ENCODE measurements at places on chromosomes 3 and 15. TPM values are rescaled to one million over a fixed set of nuclear protein-coding genes. Genes with fewer than 3 reads are reported as not detected.

Gene IQCF5
- not detected for total RNA-seq

Gene ZNF445
- 14.4 TPM for total RNA-seq

GRCh38 chr3:100993309-100993708 lies at the start of gene ABI3BP:
Gene ABI3BP, minus strand, starts transcription at chr3:100993421. Its CDS starts 37 bp downstream, at chr3:100993384.
- no peaks in the 10 kb centered on the region for H3K27me3 ChIP-seq
- no peak within 1 kb of the TSS for H3K4me3 ChIP-seq
- H3K36me3 ChIP-seq = no peaks in the 10 kb centered on the region
- no peaks in the 10 kb centered on the region for H3K4me1 ChIP-seq

Gene ANKRD63
- not detected for total RNA-seq

- no peak for DNase-seq
- H3K36me3 ChIP-seq = no peaks in the 10 kb centered on the region
- no peaks in the 10 kb centered on the region for H3K27me3 ChIP-seq
- H3K27ac ChIP-seq = no peak overlapping the region
These were observed 12.4 kb upstream of the RAB11A start for GRCh38 chr15:65856821-65857455.

Gene PAQR5
- not detected for total RNA-seq

GRCh38 chr3:877001-877400 lies 215.8 kb upstream of the CNTN6 start:
- no peaks in the 10 kb centered on the region for H3K36me3 ChIP-seq
- H3K4me3 ChIP-seq = no peak overlapping the region
- DNase-seq = no peak

Gene DPPA2
- total RNA-seq = not detected

Gene SLC26A6
- total RNA-seq = 24.9 TPM

Gene IL1RAP
- 0.44 TPM for total RNA-seq

DNA sequence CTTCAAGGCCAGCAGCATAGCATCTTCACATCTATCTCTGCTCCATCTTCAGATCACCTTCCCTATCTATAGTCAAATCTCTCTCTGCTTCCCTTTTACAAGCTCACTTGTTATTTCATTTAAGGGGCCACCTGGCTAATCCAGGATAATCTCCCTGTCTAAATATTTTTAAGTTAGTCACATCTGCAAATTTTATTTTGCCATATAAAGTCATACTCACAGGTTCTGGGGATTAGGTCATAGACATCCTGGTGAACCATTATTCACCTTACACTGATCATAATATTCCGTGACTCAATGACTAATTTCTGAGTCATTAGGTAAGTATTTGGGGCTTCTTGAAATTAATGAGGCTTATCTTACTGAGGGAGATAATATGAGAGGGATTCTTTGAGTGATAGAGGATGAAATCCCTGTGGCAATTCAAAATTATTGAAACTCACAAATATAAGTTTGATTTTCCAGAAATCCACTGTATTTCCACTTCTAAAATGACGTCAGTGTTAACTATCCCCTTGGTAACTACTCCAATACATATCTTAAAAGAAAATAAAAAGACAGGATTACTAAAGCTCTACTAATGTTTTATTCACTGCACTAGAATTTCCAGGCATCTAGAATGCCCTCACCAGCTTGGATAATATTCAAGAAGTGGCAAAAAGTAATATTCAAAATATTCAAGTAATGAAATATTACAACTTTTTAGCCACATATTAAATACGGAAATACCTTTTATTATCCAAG lies 93.7 kb upstream of the RBMS3 start:
- no peaks in the 10 kb centered on the region for H3K27me3 ChIP-seq
- no peaks in the 10 kb centered on the region for H3K4me1 ChIP-seq
- DNase-seq = no peak
- no peaks in the 10 kb centered on the region for H3K36me3 ChIP-seq
- H3K27ac ChIP-seq = no peak overlapping the region
- no peak overlapping the region for H3K4me3 ChIP-seq

- no peak overlapping the region for H3K27ac ChIP-seq
- no peak for DNase-seq
- H3K27me3 ChIP-seq = no peaks in the 10 kb centered on the region
- H3K36me3 ChIP-seq = no peaks in the 10 kb centered on the region
- no peak overlapping the region for H3K4me3 ChIP-seq
These were observed 339.2 kb downstream of the CHL1 start for GRCh38 chr3:535566-536416.

GRCh38 chr3:127848131-127849129 lies 26.1 kb upstream of the MGLL start:
- no peak overlapping the region for H3K4me3 ChIP-seq
- peaks cover 15% of the 10 kb centered on the region for H3K4me1 ChIP-seq
- no peak for DNase-seq
- H3K36me3 ChIP-seq = no peaks in the 10 kb centered on the region

- H3K36me3 ChIP-seq = no peaks in the 10 kb centered on the region
- H3K27ac ChIP-seq = no peak overlapping the region
- no peaks in the 10 kb centered on the region for H3K27me3 ChIP-seq
- H3K4me3 ChIP-seq = no peak overlapping the region
- H3K4me1 ChIP-seq = peaks cover 13% of the 10 kb centered on the region
These were observed 59.4 kb downstream of the CMSS1 start for GRCh38 chr3:99877031-99877579.

DNA sequence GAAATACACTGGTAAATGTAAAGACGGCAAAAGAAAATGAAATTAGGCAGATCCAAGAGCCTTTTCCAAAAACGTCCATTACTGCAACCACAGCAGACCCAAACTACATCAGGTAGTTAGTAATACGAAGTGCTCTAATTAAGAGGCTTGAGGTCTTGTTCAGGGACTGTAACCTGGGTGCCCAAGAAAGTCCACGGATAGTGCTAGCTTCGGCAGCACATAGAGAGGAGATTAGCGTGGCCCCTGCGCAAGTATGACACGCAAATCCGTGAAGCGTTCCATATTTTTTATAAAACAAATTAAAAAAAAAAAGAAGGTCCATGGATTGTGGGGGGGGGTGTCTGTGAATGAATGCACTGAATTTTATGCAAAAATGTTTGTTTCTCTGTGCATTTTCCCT lies 1.4 kb downstream of the COPB2 start:
- H3K27ac ChIP-seq = no peak overlapping the region
- H3K27me3 ChIP-seq = no peaks in the 10 kb centered on the region
- H3K4me3 ChIP-seq = peak overlapping the region; percentile 94
- DNase-seq = no peak
- H3K36me3 ChIP-seq = no peaks in the 10 kb centered on the region

Gene ARHGEF26
- total RNA-seq = not detected

Gene IDH3A
- 175 TPM for total RNA-seq

- no peak overlapping the region for H3K4me3 ChIP-seq
- DNase-seq = no peak
- peaks cover 34% of the 10 kb centered on the region for H3K4me1 ChIP-seq
- H3K27me3 ChIP-seq = no peaks in the 10 kb centered on the region
- H3K27ac ChIP-seq = 0 out of 2 replicates have a peak overlapping the region, but pooled peaks have one; percentile 7
These were observed 192.6 kb upstream of the PROK2 start for GRCh38 chr3:71977525-71977924.

DNA sequence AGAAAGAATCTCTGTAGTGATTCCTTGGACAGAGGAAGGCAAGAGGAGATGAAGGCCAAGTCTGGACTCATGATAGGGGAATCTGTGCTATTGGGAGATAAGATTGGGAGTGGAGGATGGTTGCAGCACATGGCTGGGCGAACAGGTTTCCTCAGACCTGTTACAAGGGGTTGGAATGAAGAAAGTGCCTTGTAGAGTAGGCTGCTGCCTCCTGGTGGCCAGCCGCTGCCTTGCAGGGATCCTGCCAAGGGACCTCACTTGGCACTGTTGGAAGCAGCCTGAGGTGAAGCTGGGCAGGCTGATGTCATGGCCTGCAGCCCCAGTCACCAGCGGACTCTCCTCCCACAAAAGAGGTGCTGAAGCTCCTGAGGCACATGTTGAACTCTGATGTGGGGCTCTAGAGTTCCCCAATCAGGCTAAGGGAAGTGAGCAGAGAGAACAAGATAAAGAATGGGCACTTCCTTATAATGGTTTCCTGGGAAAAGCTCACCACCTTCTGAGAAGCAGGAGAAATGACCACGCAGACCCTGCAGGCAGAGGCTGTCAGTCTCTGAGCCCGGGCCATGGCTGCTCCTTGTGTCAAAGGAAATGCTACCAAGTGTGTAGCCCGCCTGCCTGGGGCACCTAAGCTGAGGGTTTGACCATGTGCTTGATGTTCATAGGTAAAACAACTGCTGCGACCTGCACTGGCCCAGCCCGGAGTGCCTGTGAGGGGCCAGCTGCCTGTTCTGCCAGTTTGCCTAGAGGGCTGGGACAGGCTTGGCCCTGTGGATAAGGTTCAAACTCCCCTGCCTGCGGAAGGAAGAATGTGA lies 1.6 kb upstream of the TEX264 start:
- DNase-seq = no peak
- H3K27me3 ChIP-seq = no peaks in the 10 kb centered on the region
- H3K27ac ChIP-seq = no peak overlapping the region
- no peak overlapping the region for H3K4me3 ChIP-seq

Gene SLC24A5
- not detected for total RNA-seq

GRCh38 chr3:69766638-69767037 lies 27.4 kb downstream of the MITF start:
- H3K36me3 ChIP-seq = no peaks in the 10 kb centered on the region
- DNase-seq = no peak
- H3K4me1 ChIP-seq = no peaks in the 10 kb centered on the region
- H3K27ac ChIP-seq = no peak overlapping the region

Gene FAM107A
- total RNA-seq = not detected

DNA sequence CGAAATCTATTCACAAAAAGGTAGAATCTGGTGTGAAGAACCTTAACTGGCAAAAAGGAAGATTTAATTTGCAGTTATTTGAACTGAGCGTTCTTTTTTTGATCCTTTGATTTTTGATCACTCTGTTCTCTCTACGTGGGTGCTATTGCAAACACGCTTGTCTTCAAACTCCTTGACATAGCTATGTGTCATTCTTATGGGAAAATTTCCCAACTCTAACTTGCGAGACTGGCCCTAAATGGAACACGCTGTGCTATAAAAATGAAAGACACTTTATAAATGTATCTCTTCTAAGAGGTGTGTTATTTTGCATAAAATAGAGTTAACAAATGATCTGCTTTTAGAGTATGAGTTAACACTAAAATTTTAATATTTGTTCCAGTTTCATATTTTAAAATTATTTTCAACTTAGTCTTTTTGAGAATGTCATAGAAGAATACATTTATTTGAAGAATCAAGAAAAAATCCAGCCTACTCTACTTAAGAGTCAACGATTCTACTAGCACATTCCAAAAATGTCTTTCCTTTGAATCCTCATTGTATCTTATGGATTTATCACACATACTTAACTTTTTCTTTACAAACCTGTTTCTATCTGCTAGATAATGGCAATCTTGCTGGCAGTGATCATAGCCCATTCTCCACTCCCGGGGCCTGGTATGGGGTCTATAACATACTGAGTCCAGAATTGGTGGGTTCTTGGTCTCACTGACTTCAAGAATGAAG lies 610.0 kb upstream of the TBL1XR1 start:
- no peak overlapping the region for H3K27ac ChIP-seq
- DNase-seq = no peak
- no peak overlapping the region for H3K4me3 ChIP-seq
- no peaks in the 10 kb centered on the region for H3K4me1 ChIP-seq
- no peaks in the 10 kb centered on the region for H3K36me3 ChIP-seq

DNA sequence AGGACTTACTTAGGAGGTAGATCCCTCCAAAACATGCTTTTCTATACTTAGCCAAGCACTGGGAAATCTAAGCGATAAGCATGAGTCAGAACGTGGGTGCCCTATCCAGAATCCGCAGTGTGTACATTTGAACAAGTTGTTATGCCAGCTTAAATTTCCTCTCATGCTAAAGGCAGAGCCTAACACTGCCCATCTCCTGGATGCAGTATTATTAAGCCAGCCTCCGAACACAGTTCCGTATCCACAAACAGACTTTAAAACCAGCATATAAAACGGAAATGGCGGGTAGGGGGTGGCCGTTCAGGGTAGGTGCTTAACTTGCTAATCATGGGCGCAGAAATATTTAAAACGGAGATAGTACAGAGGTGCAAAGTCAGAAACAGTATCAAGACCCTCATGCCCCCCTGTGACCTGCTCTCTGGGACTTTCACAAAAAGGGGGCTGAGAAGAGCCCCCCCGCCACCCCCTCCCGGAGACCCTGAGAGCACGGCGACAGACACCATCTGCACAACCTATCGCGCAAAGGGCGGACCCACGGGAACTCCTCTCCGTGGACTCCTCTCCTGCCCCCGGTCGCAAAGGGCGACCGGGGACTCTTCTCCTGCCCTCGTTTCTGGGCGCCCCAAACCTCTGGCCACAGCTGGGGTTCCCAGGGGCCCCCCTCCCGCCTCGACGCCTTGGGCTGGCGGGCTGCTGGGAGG lies 889 bp upstream of the LRRIQ4 start:
- peak overlapping the region; percentile 71 for H3K4me3 ChIP-seq
- no peak overlapping the region for H3K27ac ChIP-seq
- no peaks in the 10 kb centered on the region for H3K27me3 ChIP-seq
- peaks cover 12% of the 10 kb centered on the region for H3K4me1 ChIP-seq
- H3K36me3 ChIP-seq = no peaks in the 10 kb centered on the region

Gene MINAR1
- total RNA-seq = 0.36 TPM

DNA sequence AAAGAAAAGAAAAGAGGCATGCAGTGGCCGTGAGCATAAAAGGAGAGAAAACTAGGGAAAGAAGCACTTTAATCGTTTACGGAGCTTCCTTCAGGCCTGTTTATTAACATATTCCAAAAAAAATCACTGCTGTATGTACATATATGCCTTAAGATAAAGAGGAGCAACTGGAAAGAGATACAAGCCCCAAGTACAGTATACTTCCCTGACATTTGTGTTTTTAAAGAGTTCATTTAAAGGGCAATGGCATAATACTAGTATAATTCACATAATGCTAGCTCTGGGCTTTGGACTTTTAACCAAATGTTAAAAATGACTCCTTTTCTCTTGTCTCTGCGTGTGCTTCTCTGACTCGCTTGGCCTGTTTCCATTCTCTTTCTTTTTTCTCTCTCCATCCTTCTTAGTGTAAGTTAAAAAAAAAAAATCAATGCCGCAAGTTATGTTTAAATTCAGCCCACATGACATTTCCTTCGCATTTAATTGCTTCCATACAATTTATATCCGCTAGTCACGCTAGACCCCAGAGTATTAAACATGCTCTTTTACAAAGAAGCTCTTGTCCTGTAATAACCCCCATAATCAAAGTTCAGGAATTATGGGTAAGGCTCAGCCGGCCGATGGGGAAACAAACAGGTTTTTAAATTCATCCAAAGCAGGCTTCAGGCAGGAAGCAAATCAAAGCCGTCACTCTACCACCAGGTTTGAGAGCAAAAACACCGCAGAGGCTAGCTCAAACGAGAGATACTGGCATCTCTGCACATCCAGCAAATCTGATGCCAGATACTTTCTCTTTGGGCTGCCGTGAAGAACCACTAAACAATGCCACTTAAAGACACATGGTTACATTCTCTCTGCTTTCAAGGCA lies 19.4 kb downstream of the WWTR1 start:
- DNase-seq = no peak
- no peak overlapping the region for H3K4me3 ChIP-seq
- no peaks in the 10 kb centered on the region for H3K36me3 ChIP-seq
- H3K27ac ChIP-seq = no peak overlapping the region
- H3K27me3 ChIP-seq = no peaks in the 10 kb centered on the region
- H3K4me1 ChIP-seq = no peaks in the 10 kb centered on the region

- H3K27ac ChIP-seq = no peak overlapping the region
- H3K4me1 ChIP-seq = no peaks in the 10 kb centered on the region
- H3K4me3 ChIP-seq = no peak overlapping the region
- H3K36me3 ChIP-seq = no peaks in the 10 kb centered on the region
These were observed 252.5 kb downstream of the THRB start for GRCh38 chr3:24242012-24242698.

Gene GOLGA8T
- not detected for total RNA-seq

Gene CA12
- total RNA-seq = 0.11 TPM

Gene MAPK6
- 72.6 TPM for total RNA-seq

GRCh38 chr3:102129760-102130608 lies 280.7 kb downstream of the NFKBIZ start:
- H3K36me3 ChIP-seq = no peaks in the 10 kb centered on the region
- H3K4me3 ChIP-seq = no peak overlapping the region
- no peak overlapping the region for H3K27ac ChIP-seq
- no peaks in the 10 kb centered on the region for H3K27me3 ChIP-seq
- no peak for DNase-seq

All from GM12878 (cell line).